ENCODE measurements at places on chromosomes 4 and X. TPM values are rescaled to one million over a fixed set of nuclear protein-coding genes. Genes with fewer than 3 reads are reported as not detected.

Gene DMRTC1
- polyA plus RNA-seq: not detected

Gene FHDC1
- polyA plus RNA-seq: 0.12 TPM

Gene NONO
- polyA plus RNA-seq: 279 TPM

Gene PHEX
- 0.24 TPM for polyA plus RNA-seq

Gene MAGED1
- 549 TPM for polyA plus RNA-seq

Gene CSAG3
- not detected for polyA plus RNA-seq

Gene PPBP
- polyA plus RNA-seq: not detected

Gene PASD1
- not detected for polyA plus RNA-seq

Gene SHROOM4
- 1.1 TPM for polyA plus RNA-seq

Gene CD38
- not detected for polyA plus RNA-seq
